Activated CD8-positive, alpha-beta memory T cell treated with anti-CD3 and anti-CD28 coated beads, Interleukin-2, amount 50 U/mL, for 4 hours (primary cell): ENCODE measurements at places on chromosomes 11 and 22.

GRCh38 chr11:55895216-55895615 lies 12.1 kb downstream of the TRIM51 start:
- DNase-seq, result no peak

- DNase-seq, result no peak
These were observed 5.7 kb downstream of the UBE4A start for GRCh38 chr11:118364956-118365615.

GRCh38 chr11:102318469-102318868 lies 1.2 kb downstream of the BIRC3 start:
- peak; percentile 57 for DNase-seq

- DNase-seq, result no peak
These were observed 18.6 kb downstream of the USP47 start for GRCh38 chr11:11860103-11860979.

DNA sequence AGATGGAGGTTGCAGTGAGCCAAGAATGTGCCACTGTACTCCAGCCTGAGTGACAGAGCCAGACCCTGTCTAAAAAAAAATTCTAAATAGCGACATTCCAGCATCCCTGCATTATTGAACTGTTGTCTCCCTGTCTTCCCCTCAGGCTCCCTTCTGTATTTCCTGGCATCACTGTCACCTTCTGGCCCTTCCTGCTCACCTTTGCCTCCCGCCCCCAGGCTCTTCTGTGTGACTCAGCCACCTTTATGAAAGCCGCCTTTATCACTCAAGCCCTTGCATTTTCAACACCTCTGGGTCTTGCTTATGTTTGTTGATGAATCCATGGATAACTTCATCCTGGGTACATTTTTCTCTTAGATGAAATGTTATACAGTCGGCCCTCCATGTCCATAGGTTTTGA lies 21.1 kb downstream of the UBASH3B start:
- DNase-seq, result peak; percentile 32

GRCh38 chr11:20658135-20658534 lies 11.3 kb upstream of the NELL1 start:
- no peak for DNase-seq

- DNase-seq, result no peak
These were observed 22.2 kb downstream of the NNMT start for GRCh38 chr11:114318361-114318760.

DNA sequence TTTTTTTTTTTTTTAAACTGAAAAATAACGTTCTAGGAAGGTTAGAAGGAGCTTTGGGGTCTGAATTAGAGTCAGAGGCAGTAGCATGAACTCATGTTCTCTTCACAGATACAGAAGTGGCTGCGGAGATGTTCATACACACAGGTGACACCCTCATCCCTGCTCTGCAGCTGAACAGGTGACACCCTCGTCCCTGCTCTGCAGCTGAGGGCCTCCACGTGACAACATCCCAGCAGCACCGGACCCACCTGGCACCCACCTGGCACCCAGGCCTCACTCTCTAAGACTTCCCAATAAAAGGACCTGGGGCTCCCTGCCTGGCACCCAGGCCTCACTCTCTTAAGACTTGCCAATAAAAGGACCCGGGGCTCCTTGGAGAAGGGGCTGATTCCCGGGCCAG lies 19.8 kb downstream of the DRD4 start:
- no peak for DNase-seq

DNA sequence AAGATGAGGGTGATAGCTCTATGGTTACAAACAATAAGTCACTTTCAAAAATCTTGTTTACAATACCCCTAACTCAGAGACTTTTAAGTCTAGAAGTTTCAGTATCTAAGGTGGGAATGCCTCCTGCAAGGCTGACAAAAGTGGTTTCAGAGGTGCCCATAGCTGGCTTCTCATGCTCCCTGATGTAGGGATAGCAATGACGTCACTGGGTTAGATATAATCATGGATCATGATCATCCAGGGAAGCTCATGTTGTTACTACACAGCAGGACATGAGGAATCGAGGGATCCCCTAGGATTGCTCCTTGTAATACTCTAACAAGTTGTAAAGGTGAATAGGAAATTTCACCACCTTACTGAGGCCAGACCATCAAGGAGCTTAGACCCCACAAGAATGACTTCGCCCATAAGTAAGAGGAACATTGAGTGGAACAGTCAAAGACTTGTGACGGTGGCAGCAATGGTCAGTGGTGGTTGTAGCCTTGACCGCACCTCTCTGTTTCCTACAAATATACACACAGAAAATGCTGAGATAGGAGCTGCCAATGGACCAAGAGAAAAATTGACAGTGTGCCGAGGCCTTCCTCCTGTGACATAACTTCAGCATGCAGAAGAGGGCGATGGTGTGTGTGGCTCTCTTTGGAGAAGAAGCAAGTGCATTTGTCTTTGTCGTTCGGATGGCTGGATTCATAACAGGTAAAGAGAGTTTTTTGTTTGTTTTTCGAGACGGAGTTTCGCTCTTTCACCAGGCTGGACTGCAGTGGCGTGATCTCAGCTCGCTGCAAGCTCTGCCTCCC lies 15.6 kb downstream of the APOL4 start:
- DNase-seq, result no peak

- no peak for DNase-seq
These were observed 16.8 kb downstream of the ADAMTS15 start for GRCh38 chr11:130465263-130465662.

DNA sequence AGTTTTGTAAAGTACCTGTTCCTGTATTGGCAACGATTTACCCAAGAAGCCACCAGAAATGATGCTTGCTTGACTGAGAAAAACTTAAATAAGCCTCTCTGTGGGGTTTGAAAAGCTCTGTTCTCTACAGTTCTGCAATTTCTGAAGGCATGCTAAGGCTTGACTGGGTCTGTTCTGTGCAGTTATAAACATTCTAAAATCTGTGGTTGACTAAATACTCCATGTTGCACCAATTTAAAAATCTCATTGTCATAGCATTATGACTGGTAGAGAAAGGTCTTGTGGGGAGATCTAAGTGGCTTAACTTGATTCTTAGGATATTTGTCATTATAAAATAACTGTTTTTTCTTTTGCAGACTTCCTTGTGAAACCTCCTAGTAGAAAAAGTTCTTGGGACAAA lies 73.7 kb downstream of the MTMR3 start:
- no peak for DNase-seq

DNA sequence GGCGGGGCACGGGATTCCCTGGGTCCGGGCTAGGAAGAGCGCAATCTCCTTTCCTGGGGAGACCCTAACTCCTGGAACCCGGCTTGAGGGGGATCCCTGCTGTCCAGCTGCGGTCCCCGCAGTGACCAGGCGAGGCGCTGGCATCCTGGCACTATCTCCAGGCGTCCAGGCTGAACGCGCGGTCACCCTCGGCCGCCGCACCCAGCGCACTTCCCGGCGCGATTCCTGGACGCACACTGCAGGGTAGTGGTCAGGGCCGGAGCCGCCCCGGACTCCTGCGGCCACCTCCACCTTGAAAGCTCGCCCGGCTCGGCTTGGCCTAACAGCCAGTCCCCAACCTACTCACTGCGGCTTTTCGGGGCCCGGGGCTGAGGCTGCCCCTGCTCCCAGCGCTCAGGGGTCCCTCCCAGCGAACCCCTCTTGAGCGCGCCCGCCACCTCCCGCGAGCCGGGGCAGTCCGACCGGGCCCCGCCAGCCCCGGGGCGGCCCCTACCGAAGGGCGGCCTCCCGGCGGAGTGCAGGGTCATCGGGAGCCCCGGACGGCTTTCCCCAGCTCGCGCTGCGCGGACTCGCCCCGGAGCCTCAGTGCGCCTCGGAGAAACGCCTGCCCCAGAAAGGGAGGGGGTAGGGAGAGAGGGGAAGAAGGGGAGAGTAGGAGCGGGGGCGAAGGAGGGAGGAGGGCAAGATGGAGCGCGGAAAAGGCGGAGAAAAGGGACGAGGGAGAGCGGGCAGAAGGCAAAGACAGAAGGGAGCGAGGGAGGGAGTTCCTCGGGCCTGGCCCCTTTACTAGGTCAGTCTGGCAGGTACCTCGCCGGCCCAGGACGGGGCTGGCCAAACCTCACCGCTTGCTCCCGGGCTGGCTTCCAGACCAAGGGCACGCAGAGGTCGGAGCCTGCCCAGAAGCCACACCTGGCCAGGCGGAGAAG lies 1.0 kb downstream of the POU2AF3 start:
- no peak for DNase-seq

DNA sequence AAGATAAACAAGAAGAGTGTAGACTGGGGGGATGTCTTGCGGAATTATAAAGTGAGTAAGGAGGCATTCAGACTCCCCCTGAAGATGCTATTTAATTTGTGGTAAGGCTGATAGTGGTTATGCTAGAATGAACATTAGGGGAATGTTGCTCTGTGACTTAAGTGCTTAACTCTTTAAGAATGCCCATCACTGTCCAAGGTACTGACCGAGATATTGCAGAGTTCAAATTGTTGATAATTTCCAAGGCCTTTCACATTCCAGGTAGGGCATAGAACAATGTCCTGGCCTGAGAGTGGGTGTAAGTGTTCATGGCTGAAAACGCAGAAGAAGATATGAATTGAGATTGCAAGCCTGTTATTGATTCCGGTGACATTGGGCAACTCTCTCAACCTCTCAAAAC lies 90.3 kb upstream of the SEZ6L start:
- DNase-seq, result no peak

GRCh38 chr22:27283714-27284113 lies 517.8 kb downstream of the MN1 start:
- no peak for DNase-seq

DNA sequence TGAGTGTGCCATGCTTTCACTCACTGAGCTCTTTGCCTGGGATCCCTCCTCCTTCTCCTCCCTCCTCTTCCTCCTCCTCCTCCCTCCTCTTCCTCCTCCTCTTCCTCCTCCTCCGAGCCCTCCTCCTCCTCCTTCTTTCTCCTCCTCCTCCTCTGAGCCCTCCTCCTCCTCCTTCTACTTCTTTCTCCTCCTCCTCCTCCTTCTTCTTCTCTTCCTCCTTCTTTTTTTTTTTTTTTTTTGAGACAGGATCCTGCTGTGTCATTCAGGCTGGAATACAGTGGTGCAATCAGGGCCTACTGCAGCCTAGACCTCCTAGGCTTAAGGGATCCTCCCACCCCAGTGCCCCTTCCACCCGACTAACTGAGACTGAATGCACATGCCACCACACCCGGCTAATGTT lies 62.3 kb downstream of the DEUP1 start:
- DNase-seq, result no peak

DNA sequence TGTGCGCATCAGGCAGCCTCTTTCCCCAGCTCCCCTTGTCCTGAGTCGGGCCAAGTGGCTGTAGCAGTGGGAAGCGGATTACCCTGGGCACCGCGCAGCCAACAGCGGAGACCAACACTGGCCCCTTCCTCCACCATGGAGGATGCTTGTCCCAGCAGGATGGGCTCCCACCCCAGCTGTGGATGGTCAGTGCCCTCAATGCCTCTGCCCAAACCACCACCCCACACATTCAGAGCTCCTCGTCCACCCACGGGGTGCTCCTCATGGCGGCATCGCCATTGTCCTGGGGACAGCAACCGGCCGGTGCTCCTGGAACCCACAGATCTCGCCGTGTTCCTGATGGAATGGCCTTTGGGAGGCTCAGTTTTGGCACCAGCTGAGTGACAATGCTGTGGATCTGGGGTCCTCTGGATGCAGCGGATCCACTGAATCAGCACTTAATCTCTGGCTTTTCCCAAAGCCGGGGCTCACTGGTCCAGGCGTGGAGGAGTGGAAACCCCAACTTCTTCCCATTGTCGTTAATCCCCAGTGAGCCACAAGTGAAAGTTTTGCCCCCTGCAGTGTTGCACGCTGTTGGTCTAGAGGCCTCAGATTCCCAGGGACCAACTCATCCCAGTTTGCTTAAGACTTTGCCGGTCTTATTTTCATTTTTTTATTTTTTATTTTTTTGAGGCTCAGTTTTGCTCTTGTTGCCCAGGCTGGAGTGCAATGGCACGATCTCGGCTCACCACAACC lies 4.1 kb upstream of the B4GALNT4 start:
- DNase-seq, result peak; percentile 9

GRCh38 chr11:115286614-115287013 lies 217.6 kb downstream of the CADM1 start:
- DNase-seq, result no peak

- no peak for DNase-seq
These were observed 9.8 kb downstream of the C11orf24 start for GRCh38 chr11:68261749-68262543.

DNA sequence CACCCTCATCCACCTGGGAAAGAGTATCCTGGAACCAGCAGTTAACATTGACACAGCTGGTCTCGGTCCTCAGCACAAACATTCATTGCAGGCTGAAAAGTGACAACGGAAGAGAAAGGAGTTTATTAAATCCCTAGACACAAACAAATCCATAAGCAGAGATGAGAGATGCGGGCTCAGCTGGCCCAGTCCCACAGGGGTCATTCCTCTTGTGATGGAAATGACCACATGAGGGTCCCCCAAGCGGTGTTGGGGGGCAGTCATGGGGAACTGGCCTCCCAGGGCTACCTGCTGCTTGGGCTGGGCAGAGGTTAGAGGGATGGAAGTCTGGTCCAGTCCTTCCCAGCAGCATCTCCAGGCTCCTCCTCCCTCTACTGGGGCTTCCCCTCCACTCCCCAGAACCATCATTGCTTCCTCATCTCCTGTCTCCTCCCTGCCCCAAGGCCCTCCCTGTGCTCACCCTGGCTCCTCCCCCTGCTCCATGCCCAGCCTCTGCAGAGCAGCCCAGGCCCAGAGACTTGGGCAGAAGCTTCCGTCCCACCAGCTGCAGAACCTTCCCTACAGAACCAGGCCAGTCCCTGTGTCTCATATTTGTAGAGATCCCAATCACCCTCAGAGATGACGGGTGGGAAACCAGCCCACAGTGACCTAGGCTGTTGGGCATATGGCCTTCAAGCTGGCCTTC lies 5.4 kb upstream of the IGLL5 start:
- DNase-seq, result no peak

- DNase-seq, result no peak
These were observed 9.5 kb upstream of the CBX6 start for GRCh38 chr22:38881464-38881871.

- no peak for DNase-seq
These were observed 46.1 kb upstream of the RFPL3 start for GRCh38 chr22:32311551-32312071.

DNA sequence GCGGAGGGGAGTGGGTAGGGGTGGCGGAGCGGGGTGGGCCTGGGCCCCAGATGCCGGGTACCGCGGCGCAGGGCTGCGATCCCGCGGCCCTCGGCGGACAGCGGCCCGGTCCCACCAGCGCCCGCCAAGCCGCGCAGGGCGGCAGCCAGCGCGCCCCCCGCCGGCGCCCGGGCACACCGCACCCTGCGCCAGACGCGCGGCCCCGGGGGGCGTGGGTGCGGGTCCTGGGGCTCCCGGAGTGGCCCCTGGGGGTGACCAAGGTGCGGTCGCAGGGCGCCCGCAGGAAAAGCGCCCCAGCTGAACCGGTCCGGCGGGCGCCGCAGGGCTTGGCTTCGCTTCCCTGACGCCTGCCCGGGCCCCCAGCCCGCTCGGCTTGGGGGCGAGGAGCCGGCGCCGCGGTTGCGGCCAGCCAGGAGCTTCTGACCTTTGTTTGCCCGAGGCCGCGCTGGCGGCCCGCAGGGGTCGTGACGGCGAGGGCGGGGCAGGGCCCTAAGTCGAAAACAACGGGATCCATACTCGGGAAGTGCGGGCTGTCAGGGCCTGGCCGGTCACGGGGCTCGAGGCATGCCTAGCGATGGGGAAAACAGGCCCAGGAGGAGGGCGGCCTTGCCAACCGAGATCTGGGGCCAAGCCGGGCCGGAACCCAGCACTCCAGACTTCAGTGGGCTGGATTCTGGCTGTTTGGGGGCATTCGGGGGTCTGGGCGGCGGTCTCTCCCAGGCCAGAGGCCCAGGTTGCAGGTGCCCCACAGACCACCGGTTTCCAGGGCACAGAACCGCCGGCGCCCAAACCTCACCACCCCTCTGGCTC lies 581 bp upstream of the AP5B1 start:
- DNase-seq, result no peak

- DNase-seq, result no peak
These were observed 17.5 kb downstream of the UQCR10 start for GRCh38 chr22:29784451-29785361.
